ENCODE measurements at places on chromosomes 3 and 15. TPM values are rescaled to one million over a fixed set of nuclear protein-coding genes. Genes with fewer than 3 reads are reported as not detected.

Gene NUTM1
- total RNA-seq: not detected

Gene HAUS2
- 41.9 TPM for total RNA-seq

Gene MYO5C
- 59.9 TPM for total RNA-seq

DNA sequence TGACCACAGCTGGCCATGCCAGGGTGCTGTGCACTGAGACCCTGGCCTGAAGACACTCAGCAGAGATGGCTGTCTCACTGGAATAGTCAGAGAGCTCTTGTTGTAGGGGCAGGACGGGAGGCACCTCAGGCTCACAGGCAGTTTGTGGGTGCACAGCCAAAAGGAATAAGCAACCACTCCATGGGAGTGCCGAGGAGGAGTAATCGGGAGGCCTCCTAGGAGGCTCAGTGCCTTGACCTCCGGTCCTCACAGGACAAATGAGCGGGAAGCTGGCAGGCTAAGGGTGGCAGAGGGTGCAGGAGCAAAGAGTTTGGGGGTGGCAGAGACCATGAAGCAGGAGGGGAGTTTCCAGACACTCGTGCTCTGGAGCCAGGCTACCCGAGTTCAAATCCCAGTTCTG lies 81.7 kb downstream of the SMAD6 start:
- no peak for DNase-seq

DNA sequence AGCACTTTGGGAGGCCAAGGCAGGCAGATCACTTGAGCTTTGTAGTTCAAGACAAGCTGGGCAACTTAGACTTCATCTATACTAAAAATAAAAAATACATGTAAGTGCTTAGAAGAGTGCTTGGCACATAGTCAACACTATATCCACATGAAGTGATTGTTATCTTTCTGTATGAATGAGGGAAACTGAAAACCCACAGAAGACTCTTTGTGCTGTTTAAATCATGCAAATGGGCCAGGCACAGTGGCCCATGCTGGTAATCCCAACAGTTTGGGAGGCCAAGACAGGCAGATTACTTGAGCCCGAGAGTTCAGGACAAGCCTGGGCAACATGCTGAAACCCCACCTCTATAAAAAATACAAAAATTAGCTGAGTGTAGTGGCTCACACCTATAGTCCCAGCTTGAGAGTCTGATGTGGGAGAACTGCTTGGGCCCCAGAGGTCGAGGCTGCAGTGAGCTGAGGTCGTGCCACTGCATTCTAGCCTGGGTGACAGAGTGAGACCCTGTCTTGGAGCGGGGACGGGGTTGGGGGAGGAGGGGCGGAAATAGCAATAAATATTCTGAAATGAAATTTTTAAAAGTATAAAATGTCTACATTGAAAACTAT lies 129.7 kb downstream of the NR2E3 start:
- DNase-seq: no peak

Gene GOLGA6A
- total RNA-seq: not detected

Gene IL17RE
- total RNA-seq: 28.2 TPM

Gene PRR20G
- not detected for total RNA-seq

Gene CCDC54
- total RNA-seq: not detected

DNA sequence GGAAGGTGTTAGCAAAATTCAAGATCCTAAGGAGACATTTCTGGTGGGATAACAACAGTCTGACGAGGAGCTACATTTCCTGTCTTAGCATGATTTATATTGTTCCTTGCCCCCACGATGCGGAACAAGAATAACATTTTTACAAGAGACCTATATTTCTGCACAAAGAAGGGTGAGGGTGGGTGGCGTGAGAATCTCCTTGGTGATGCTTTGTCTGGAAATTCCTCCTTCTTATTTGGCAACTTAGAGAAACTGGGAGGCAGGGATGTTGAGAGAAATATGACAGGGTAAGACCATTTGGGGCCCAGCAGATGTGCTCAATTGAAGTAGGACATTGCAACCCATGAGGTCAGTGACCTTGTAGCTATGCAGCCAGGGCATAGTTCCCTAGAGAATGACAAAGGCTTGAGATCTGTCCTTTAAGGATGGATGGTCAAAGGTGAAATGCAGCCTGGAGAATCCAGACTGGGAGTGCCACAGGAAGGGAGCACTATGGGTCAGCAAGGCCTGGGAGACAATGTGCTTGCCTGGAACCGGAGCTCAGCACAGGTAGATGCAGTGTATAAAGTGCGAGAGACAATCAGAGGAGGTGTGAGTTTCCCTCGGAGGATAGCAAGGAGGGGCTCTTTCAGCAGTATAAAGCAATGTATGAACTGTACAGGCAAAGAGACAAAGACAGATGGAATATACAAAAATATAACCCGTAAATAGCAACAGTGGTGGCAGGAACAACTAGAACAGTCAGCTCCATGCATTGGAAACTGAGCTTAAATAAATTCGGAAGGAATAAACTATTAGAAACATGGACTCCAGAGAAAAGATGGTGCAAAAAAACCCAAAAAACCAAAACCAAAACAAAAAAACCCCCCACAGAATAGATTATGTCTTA lies 317.6 kb upstream of the TBL1XR1 start:
- DNase-seq: no peak

Gene SH2D7
- total RNA-seq: 0.28 TPM

DNA sequence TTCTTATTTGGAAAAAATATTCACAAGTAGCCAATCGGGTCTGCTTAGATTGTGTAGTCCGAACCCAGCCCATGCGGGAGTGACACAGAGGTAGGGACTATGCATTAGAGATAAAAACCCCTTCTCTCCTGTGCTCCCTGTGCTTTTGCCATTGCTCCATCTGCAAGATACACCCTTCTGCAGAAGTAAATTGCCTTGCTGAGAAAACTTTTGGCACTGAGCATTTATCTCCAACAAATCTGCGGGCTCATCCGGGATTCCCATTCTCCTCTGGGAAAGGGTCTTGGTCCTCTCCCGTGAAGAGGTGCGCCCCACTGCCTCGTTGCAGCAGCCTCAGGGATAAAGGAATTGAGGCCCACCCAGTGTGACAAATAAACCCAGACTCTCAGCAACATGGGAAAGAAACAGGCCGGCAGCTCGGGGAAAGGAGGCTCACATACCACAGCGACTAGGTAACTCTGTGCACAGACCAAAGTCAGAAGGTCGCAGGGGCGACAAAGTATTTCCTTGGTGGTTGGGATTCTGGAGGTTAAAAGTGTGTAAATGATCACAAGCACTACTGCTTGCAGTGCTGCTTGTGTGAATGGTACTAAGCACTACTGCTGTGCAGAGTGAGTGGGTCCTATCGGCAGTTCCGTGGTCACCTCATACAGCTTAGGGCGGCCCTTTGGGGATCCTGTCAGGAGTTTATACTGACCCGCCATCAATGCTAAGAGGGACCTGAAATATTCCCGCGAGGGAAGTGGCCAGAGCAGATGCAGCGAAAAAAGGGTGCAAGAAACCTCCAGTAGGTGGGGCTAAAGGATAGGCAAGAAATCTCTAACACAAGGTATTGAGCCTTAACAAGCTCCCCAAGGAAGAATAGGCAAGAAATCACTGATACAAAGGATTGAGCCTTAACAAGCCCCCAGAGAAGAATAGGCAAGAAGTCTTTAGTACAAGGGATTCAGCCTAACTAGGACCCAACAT lies 54.3 kb downstream of the GSK3B start:
- no peak for DNase-seq

- no peak for DNase-seq
Measured at GRCh38 chr3:134074001-134074789, 44.5 kb upstream of the SLCO2A1 start.

GRCh38 chr3:151976211-151977050 lies 103.0 kb downstream of the SUCNR1 start:
- no peak for DNase-seq

Gene BOC
- total RNA-seq: 41.4 TPM

- no peak for DNase-seq
Measured at GRCh38 chr15:80482696-80483095, 78.5 kb downstream of the ARNT2 start.

DNA sequence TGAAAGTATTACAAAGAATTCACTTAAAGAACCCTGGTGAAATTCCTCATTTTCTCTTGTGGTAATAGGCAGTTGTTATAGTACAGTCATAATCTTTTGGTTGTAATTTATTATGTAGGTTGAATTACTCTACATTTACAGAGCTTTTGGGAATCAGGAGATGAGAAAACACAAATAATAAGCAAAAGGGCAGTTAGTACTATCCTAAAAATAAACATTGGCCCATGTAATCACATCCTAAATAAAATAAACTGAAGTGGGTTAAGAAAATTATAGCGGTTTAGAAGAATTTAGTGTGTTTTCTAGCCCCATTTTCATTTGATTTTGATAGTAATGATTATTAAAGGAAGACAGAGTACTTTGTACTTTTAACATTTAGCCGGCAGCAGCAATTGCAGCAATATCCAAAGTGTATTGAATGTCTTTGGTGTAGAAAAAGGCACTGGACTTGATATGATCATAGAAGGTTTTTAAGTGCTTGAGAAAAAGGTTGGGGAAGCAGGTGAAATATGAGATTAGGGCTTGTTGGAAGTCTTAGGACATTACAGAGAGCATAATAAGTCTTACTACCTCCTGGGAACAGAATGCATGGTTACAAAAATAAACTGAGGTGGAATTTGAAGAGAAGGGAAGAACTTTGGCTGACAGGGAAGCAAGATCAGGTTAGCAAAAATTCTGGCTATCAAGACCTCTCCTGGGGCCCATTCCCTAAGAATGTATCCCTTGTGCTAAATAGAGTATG lies 79.9 kb downstream of the MBNL1 start:
- no peak for DNase-seq

Measured in prostate gland (tissue), 2 donors.